ENCODE measurements at places on chromosomes 5 and 9.

GRCh38 chr9:112760821-112761220 lies 10.3 kb downstream of the SNX30 start:
- DNase-seq = no peak

- DNase-seq = no peak
Observed at GRCh38 chr5:160649304-160649703, 202.7 kb downstream of the ATP10B start.

GRCh38 chr9:79616013-79616412 lies 44.2 kb downstream of the TLE4 start:
- DNase-seq = no peak

DNA sequence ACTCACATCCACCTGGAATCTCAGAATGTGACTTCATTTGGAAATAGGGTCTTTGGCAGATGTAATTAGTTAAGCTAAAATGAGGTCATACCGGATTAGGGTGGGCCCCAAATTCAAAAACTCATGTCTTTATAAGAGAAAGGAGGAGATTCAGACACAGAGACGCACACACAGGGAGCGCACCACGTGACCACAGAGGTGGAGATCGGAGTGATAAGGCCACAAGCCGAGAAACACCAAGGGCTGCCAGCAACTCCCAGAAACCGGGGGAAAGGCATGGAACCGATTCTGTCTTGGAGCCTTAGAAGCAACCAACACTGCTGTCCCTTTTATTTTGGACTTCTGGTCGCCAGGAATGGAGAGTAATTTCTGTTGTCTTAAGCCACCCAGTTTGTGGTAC lies 31.8 kb upstream of the LMX1B start:
- no peak for DNase-seq

Data from activated CD4-positive, alpha-beta T cell treated with anti-CD3 and anti-CD28 coated beads for 24 hours (primary cell).